Vagina (tissue), 2 donors: ENCODE measurements at places on chromosomes 4 and X.

- DNase-seq: no peak
Measured at GRCh38 chr4:56115898-56116297, 167.2 kb downstream of the CEP135 start.

DNA sequence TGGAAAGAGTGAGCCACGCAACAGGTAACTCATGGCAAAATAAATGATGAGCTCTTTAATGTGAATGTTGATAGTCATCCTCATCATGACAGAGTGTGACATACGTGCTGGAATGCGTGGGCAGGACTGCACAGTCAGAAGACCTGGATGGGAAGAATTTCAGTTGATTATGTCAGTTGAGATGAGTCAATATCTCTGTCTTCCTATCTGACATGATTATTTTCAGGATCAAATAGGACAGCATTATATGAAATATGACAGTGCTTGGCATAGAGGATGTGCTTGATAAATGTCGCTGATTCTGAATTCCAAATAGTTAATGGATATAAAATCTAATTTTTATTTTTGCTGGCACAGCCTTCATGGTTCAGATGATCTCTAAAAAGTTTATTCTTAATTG lies 95.1 kb downstream of the IL15 start:
- no peak for DNase-seq

- DNase-seq: no peak
Measured at GRCh38 chrX:97397371-97397770, 513.7 kb downstream of the RPA4 start.

DNA sequence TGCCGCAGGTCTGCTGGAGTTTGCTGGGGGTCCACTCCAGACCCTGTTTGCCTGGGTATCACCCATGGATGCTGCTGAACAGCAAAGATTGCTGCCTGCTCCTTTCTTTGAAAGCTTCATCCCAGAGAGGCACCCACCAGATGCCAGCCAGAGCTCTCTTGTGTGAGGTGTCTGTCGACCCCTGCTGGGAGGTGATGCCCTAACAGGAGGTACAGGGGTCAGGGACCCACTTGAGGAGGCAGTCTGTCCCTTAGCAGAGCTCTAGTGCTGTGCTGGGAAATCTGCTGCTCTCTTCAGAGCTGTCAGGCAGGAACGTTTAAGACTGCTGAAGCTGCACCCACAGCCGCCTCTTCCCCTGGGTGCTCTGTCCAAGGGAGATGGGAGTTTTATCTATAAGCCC lies 162.7 kb downstream of the NAF1 start:
- no peak for DNase-seq

- no peak for DNase-seq
Measured at GRCh38 chrX:104137496-104137895, 19.3 kb downstream of the SLC25A53 start.

GRCh38 chr4:185730849-185731608 lies 81.0 kb downstream of the SORBS2 start:
- DNase-seq: no peak

DNA sequence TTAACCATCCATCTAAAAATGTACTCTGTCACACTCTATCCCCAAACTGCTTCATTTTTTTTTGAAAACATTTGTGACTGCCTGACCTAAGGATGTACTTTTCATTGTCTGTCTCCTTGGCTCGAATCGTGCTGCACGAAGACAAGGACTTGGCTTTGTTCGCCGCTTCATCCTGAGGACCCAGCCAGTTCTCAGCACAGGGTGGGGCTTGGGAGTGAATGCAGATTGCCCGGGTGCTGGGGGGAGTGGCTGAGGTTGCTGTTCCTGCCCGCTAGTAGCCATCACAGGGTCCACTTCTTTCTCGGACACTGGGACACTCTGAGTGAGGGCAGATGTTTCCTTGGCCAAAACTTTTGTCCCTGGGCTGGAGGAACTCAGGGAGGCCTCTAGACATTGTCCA lies 70.1 kb upstream of the CLCN4 start:
- no peak for DNase-seq

- no peak for DNase-seq
Measured at GRCh38 chrX:111047575-111047974, 48.4 kb upstream of the PAK3 start.

DNA sequence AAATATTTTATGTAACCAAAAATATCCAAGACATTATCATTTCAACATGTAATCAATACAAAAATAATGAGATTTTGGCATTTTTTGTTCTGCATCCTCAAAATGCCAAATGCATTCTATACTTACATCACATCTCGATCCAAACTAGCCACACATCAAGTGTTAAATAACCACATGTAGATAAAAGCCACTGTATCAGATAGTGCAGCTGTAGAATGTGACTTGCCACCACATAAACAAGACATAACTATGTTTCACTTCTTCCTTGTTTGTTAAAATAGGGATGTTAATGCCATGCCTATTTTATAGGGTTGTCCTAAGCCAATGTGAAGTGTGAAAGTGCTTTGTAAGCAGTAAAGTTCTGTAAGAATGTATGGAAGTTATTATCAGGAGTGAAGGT lies 20.9 kb downstream of the INTS6L start:
- no peak for DNase-seq

GRCh38 chr4:88730811-88731210 lies 33.2 kb upstream of the NAP1L5 start:
- no peak for DNase-seq

GRCh38 chr4:56440983-56441382 lies 4.9 kb downstream of the PAICS start:
- no peak for DNase-seq

GRCh38 chr4:152364883-152365282 lies 171.0 kb downstream of the FBXW7 start:
- no peak for DNase-seq

DNA sequence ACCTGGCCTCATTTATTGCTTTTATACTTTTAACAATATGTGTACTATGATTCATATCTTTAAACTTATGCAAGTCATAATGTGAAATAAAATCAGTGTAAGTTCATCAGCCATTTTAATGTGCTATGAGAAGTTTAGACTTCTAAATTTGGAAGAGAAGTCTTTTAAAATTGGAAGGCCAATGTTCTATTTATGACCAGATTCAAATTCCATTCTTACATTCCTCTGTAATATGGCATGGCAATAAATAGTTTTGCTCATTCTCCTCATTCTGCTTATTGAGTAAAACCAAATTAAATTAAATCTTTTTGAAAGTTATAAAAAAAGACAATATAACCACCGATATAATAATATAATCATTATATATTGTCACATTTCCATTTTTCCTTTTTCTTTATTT lies 126.2 kb downstream of the SORBS2 start:
- DNase-seq: no peak

- DNase-seq: no peak
Measured at GRCh38 chr4:169013396-169013795, 3.3 kb upstream of the CBR4 start.

GRCh38 chr4:53497487-53498244 lies 93.6 kb downstream of the LNX1 start:
- DNase-seq: no peak

DNA sequence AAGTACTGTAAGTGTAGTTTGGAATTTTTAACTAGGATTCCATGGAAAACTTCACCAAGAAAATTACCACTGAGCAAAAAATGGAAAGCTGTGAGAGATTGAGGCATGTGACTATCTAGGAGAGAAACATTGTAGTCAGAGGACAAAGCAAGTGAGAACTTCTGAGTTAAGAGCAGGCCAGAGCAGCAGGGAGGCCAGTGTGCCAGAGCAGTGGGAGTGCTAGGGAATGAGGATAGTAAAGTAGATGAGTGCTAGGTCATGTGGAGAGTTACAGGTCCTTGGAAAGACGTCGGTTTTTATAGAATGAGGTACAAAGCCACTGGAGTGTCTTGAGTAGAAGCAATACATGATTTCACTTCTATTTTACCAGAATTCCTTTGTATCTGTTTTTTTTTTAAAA lies 52.7 kb upstream of the FAT4 start:
- no peak for DNase-seq

GRCh38 chr4:122861172-122861943 lies 34.7 kb downstream of the FGF2 start:
- DNase-seq: no peak

GRCh38 chrX:36087366-36087765 lies 167.8 kb downstream of the CFAP47 start:
- DNase-seq: no peak

DNA sequence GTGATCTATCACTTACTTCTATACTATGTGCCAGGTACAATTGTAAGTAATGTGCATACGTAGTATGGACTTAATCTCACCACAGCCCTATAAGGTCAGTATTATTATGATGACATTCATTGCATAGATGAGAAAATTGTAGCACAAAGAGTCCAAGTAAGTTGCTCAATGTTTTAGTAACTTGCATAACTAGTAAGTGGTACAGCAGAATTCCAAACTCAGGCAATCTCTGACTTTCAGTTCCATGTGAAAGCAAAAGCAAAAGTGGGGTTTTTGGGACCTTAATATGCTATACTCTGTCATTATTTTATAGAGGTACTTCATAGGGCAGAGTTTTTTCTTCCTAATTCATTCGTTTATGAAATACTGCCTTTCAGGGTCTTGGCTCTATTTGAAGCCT lies 188.8 kb upstream of the VEGFC start:
- no peak for DNase-seq

- DNase-seq: no peak
Measured at GRCh38 chr4:106289737-106290136, 26.3 kb downstream of the TBCK start.

GRCh38 chr4:92968556-92968955 lies 664.8 kb downstream of the GRID2 start:
- no peak for DNase-seq

- no peak for DNase-seq
Measured at GRCh38 chr4:141132709-141133145, 542 bp downstream of the RNF150 start.

DNA sequence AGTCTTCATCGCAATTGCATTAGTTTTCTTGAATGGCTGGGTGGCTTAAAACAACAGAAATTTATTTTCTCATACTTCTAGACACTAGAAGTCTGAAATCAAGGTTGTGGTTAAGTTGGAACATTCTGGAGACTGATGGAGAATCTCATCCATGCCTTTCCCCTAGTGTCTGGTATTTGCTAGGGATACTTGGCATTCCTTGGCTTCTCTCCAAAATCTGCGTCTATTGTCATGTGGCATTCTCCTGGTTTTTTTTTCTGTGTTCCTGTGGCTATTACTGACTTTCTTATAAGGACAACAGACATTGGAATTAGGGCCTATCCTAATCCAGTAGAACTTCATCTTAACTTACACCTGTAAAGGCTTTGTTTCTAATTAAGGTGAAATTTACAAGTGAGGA lies 272.8 kb upstream of the EPHA5 start:
- DNase-seq: no peak

GRCh38 chr4:102684610-102685052 lies 76.1 kb downstream of the MANBA start:
- no peak for DNase-seq

GRCh38 chr4:154186035-154186434 lies 305.6 kb downstream of the DCHS2 start:
- DNase-seq: no peak

GRCh38 chrX:95218976-95219375 lies 1465.7 kb upstream of the DIAPH2 start:
- DNase-seq: no peak

DNA sequence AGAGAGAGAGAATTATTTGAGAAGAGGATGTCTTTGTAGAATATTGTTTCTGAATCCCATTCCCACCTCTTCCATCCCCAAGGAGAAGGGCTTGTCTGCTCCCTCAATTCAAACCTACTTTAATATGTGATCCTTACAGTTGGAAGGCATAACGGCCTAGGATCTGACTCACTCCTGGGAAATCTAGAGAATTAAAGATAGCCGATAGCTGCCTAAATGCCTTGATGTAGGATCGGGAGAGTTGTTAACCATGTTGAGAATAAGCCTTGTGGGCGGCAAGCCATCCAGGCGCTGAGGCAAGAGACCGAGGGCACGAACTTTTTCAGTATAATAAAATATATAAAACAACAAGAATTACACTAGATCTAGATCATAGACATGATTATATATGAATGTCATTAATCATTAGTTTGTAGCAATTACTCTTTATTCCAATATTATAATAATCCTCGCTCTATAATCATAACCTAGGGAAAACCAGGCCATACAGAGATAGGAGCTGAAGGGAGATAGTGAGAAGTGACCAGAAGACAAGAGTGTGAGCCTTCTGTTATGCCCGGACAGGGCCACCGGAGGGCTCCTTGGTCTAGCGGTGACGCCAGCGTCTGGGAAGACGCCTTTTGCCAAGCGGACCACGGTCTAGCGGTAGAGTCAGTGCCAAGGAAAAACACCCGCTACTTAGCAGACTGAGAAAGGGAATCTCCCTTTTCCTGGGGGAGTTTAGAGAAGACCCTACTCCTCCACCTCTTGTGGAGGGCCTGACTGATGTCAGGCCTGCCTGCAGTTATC lies 13.5 kb downstream of the EMCN start:
- DNase-seq: no peak

GRCh38 chr4:23882976-23883531 lies 6.8 kb downstream of the PPARGC1A start:
- DNase-seq: no peak
